ENCODE measurements at places on chromosomes 13 and 19.

GRCh38 chr19:51552996-51553725 is 17.9 kb upstream of the ZNF175 start:
- no peak for DNase-seq

DNA sequence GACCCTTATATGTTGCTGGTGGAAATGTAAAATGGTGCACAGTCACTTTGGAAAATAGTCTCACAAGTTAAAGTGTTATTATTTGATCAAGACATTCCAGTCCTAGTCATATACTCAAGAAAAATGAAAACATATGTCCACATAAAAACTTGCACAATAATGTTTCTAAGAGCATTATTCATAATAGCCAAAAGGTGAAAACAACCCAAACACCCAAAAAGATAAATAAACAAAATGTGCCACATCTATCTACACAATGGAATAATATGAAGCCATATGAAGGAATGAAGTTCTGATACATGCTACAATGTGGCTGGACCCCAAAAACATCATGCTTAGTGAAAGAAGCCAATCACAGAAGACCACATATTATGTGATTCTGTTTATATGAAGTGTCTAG is 14.4 kb upstream of the AKAP8 start:
- no peak for DNase-seq

GRCh38 chr13:21717817-21718216 is 46.9 kb downstream of the FGF9 start:
- no peak for DNase-seq

GRCh38 chr19:51457351-51458013 is 772 bp downstream of the SIGLEC8 start:
- DNase-seq: no peak

- DNase-seq: no peak
These were observed 207.6 kb downstream of the DACH1 start for GRCh38 chr13:71659404-71659803.
